NCI-H524 treated with DMSO at 0.1 percent for 48 hours (cell line): ENCODE measurements at places on chromosomes 6 and 20.

DNA sequence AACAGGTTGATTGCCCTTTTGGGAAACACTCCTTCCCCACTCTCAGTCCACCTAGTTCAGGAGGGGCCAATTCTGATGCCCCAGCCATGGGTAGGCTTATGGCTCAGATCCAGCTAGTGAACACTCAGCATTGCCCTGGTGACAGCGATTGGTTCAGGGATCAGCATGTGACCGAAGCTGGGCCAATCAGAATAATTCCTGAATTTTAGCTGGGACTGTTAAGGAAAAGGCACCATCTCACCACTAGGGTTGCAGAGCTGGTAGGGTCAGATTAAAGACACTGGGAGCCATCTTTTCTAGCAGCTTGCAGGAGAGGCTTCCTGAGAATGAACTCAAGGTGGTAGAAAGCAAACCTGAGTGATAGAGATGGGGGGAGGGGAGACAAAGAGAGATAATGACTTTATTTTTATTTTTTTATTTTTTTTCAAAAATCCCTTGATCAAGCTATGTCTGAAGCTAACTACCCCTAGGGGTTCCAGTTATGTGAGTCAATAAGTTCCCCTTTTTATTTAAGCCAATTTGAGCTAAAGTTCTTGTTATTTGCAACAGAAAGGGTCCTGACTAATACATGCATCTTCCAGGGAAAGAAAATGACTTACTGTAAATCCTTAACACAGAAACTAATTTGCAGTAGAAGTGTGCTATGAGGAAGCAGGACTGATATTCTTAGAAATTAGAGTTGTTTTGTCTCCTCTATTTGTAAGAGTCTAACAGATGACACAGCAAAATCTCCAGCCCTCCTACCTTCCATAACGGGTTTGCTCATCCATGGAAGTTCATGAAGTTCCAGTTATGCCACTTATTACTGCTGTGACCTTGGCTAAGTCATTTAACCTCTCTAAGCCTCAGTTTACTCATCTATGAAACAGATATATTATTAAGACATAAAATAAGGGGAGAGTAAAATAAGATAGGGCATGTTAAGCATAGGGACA, 44.7 kb downstream of the EYA2 start:
- DNase-seq = peak; percentile 27

DNA sequence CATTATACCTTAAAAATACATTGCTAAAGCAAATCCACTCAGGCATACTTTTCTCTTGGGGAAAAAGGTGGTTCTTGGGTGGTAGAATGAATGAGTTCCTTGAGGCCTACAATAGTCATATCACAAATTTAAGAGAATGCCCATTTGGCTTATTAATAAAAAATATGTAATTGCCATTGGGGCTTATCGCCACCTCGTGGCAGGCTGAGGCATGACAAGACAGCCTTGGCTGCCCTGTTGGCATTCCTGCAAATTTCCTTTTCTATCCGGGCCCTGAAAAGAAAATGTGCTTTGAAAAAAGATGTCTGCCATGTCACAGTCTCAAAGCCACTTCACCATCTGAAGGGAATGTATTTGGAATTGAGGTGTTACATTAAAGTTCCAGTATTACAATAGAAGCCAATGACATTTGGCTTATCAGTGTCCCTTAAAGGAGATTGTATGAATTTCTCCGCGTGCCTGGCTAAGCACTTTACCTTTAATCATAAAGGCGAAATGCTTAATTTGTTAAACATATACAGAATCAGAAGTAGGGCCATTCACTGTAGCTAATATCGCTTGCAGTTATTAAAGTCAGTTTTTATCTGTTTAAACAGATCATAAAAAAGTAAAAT, 188.3 kb upstream of the ZFP64 start:
- DNase-seq = no peak

- DNase-seq = no peak
Observed at GRCh38 chr6:124294574-124295200, 491.0 kb downstream of the NKAIN2 start.

- DNase-seq = no peak
Observed at GRCh38 chr6:117817499-117817898, 89.6 kb upstream of the SLC35F1 start.

GRCh38 chr6:107611094-107611810, 121.3 kb downstream of the SOBP start:
- DNase-seq = no peak

DNA sequence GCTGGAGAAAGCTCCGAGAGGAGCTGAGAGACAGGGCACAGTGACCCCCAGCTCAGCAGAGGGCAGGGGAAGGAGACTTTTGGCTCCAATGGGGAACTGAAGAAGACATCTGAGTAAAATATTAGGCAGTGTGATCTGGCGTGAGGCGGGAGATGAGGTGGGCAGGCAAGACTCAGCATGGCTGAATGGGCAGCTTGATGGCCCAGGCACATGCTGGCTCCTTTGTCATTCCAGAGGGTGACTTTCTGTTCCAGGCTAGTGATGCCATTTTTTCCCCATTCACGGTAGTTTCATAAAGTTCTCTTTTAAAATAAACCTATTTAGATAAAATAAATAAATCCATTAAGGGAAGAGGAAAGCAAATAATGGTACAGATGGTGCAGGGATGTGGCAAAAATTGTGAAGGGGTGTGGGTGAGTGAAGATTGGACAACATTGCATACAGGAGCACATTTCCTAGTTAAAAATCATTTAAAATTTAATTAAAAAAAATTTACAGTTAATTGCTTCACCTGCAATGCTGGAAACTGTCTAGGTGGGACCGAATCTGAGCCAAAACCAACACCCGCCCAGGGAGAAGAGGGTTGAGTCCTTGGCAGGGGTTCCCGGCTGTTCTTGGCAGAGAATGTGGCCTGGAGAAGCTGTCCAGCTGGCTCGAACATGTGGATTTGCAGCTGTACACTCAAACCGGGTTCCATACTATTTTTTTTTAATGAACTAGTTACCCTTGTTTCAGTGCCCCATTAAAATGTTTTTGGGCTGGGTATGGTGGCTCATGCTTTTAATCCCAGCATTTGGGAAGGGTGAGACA, 41.7 kb upstream of the PRELID3B start:
- DNase-seq = no peak

- peak; percentile 68 for DNase-seq
Observed at GRCh38 chr6:5670811-5671561, 335.7 kb downstream of the NRN1 start.

DNA sequence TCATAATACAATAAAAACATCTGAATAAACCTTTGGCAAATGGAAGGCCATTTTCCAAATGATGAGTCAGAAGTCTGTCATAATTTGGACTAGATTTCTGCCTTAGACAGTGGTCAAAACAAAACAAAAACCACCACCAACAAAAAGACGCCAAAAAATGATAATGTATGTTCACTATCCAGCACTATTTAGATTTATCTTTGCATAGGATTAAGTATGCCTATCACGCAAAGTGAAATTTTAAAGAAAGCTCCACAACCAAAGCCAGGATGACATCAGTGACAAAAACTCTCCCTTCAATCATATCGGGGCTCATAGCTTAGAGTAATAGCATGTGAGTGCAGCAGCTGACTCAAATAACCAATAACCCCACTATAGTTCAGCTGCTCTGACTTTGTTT, 201.9 kb downstream of the MOXD1 start:
- DNase-seq = no peak

- no peak for DNase-seq
Observed at GRCh38 chr20:52372169-52372568, 180.6 kb upstream of the ZFP64 start.

GRCh38 chr6:139762587-139763031, 388.2 kb upstream of the CITED2 start:
- no peak for DNase-seq

- DNase-seq = no peak
Observed at GRCh38 chr20:2820084-2820895, 4.1 kb downstream of the TMEM239 start.

DNA sequence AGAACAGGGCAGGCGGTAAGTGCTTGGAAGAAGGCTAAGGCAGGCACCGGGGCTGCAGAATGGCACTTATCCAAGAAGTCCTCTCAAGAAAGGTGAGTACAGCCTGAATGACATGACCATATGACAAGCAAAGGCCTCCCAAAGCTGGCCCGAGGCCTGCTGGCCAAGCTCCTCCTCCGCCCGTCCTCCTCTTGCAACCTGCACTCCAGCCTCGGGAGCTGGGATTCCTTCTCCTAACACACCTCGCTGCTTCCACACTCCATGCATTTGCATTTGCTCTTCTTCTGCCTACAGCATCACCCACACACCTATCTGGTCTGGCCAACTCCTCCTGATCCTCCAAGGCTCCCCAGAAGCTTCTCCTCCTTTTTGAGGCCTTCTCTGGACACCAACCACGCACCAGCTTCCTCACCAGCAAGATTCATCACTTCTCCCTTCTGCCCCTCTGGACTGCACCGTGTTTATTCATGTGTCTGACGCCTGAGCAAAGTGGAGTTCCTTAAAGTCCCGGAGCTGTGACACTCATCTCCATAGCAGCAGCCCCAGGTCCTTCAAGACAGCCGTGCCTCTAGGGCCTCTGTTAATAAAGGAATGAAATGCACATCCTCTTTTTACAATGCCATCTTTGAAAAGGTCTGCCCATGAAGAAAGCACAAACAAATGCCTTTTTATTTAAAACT, 32.3 kb downstream of the CNKSR3 start:
- DNase-seq = no peak
